ENCODE measurements at places on chromosomes 5 and 9. TPM values are rescaled to one million over a fixed set of nuclear protein-coding genes. Genes with fewer than 3 reads are reported as not detected.

DNA sequence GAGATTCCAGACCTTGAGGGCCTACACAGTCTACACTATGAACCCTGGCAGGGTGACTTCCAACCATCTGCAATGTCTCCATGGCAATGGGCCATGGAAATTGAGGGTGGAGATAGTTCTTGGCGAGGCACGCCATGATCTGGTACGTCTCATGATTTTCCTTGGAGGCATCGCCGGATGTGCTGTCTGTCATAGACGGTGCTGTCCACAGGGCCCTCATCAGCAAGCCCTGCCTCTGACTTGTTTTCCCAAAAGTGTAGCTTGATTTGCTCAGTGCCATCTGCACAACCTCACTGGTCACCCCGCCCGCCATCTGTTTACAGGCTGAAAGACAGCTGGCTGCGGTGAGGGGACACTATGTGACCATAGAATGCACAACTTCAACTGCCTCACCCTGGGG lies 73.5 kb downstream of the BOD1 start:
- no peak overlapping the region for H3K27ac ChIP-seq
- DNase-seq: no peak
- no peak overlapping the region for H3K4me3 ChIP-seq
- H3K36me3 ChIP-seq: no peaks in the 10 kb centered on the region

GRCh38 chr5:142353071-142353472 lies 28.3 kb upstream of the SPRY4 start:
- no peaks in the 10 kb centered on the region for H3K4me1 ChIP-seq
- no peak for DNase-seq
- H3K27ac ChIP-seq: no peak overlapping the region
- no peaks in the 10 kb centered on the region for H3K27me3 ChIP-seq
- no peak overlapping the region for H3K4me3 ChIP-seq
- H3K36me3 ChIP-seq: no peaks in the 10 kb centered on the region

DNA sequence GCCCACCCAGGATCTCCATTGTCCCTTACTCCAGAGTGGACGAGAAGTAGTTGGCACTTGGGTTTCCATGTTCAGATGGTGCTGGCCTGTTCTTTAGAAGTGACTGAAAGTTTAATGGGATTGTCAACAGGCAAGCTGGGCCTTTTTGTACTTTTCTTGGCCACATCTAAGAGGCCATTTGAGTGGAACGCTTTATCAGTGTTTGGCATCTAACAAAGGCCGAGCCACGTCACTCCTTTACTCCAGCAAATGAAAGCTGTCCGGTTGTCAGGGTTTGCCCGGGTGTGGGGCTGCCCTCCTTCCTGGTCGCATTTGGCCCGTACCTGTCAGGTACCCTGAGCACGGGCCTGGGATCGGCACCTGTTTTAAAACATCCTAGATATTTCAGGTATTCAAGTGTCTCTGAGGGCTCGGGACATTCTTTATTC lies 71.5 kb downstream of the RCL1 start:
- no peak overlapping the region for H3K4me3 ChIP-seq
- DNase-seq: no peak
- no peak overlapping the region for H3K27ac ChIP-seq
- H3K36me3 ChIP-seq: no peaks in the 10 kb centered on the region
- no peaks in the 10 kb centered on the region for H3K27me3 ChIP-seq

DNA sequence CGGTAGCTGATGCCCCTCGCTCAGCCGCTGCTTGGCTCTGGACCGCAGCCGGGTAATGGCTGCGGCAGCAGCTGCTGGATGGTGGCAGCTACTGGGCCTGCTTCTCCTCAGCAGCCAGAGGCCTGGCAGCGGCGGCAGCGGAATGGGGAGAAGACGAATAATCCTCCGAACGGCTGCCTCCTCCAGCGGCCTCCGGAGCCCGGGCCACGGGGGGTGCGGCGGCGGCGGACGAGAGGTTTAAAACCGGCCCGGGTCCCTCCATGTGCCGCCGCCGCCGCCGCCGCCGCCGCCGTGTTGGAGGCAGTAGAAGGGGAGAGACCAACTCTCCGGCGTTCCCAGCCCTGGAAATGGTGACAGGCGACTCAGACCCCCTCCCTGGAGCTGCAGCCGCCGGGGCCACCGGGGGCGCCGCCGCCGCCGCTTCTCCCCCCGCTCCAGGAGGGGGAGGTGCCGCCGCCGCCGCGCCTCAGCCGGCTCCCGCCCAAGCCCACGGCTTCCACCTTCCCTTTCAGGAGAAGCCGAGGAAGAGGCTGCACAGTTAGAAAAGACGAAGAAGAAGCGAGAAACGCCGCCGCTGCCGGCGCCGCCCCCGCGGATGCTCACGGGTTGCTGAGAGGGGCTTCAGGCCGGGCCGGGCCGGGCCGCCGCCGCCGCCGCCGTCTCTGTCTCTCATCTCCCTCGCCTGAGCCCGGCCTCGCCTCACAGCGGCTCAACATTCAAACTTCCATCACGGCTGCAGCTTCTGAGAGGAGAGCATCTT lies 118.4 kb upstream of the PRSS3 start:
- peak overlapping the region; percentile 48 for H3K4me3 ChIP-seq
- H3K4me1 ChIP-seq: no peaks in the 10 kb centered on the region
- H3K27ac ChIP-seq: peak overlapping the region; percentile 60
- DNase-seq: peak; percentile 17

DNA sequence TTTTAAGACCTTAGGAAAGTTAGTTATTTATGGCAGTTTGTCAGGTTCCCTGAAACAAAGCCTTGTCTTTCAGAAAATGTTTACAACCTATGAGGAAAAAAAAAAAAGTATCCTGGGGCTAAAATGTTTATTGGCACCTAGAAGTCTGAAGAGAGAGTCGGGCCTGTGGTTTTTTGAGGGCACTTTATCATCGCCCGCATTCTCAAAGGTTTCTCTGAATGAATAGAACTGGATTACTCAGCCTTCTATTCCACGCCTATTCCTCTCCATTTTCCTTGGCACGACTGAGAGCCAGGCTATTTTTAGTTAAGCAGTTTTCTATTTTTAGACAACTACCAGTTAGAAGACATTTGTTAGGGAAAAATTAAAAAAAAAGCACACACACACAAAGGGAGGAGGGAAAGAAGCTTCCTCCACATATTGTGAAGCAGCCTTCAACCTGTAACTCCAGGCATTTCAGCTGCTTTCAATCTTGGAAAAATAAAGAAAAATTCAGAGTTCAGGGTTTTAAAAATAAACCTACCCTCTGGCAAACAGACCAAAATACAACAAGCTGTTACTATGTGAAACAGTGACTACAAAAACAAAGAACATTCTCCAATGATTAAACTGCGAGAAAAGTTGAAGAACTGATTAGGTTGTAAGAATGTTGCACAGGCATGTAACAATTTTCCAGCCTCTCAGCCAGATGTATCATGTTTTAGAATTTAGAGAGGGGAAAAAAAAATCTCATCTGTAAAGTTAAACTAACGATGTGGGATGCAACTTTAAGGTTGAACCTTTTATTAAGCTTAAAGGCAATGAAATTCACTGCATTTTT lies 97.0 kb downstream of the MEF2C start:
- no peaks in the 10 kb centered on the region for H3K27me3 ChIP-seq
- H3K4me1 ChIP-seq: no peaks in the 10 kb centered on the region
- no peak overlapping the region for H3K4me3 ChIP-seq
- no peaks in the 10 kb centered on the region for H3K36me3 ChIP-seq
- DNase-seq: no peak
- H3K27ac ChIP-seq: no peak overlapping the region

GFPT2 gene
- total RNA-seq: 5.4 TPM

F12 gene
- 22.2 TPM for total RNA-seq

PCDHGC5 gene
- 0.67 TPM for total RNA-seq

Measured in Peyer's patch (tissue), 4 donors.